ENCODE measurements at places on chromosomes 12 and 14.

- DNase-seq = no peak
Observed at GRCh38 chr12:129138776-129139175, 285.5 kb downstream of the GLT1D1 start.

DNA sequence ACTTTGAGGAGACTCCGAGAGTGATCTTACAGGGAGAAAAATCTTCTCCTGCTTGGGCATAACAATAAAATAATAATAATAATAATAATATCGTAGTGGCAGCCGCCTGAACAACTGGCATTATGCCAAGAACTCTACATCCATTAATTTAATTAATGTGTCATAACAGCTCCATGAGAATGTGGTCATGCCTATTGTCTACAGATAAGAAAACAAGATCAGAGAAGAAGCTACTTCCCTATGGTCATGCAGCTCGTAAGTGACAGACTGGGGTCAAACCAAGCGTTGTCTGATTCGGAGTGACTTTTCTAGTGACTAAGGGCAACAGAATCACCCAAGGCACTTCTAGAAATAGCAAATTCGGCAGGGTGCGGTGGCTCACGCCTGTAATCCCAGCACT lies 11.7 kb downstream of the PROX2 start:
- no peak for DNase-seq

DNA sequence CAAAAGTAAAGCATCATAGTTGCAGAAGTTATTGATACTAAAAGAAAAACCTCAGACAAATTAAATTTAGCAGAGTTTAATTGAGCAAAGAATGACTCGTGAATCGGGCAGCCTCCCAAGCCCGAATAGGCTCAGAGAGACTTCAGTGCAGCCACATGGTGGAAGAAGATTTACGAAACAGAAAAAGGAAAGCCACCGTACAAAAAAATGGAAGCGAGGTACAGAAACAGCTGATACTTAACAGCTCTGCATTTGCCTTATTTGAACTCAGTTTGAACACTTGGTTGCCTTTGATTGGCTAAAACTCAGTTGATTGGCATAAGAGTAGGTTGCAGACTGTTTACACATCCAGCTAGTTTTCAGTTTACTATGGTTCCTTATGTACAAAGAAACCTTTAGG lies 12.9 kb downstream of the TTC9 start:
- no peak for DNase-seq

GRCh38 chr12:44774815-44775411 lies 101.2 kb downstream of the NELL2 start:
- peak; percentile 36 for DNase-seq

DNA sequence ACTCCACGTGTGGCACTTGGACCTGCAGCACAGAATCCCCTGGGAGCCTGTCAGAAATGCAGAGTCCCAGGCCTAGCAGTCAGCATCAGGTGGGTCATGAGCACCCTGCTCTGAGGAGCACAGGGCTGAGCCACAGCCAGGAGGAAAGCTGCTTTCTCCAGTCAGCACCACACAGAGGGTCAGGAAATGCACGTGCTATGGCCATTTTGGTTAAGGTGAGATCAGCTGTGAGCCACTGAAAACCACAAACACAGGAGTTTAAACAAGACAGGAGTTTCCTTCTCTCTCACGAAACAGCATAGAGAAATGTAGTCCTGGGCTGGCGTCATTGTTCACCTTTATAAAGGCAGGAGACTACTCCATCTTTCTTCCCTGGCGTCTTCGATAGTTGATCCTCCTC lies 204.5 kb upstream of the SFSWAP start:
- DNase-seq = no peak

DNA sequence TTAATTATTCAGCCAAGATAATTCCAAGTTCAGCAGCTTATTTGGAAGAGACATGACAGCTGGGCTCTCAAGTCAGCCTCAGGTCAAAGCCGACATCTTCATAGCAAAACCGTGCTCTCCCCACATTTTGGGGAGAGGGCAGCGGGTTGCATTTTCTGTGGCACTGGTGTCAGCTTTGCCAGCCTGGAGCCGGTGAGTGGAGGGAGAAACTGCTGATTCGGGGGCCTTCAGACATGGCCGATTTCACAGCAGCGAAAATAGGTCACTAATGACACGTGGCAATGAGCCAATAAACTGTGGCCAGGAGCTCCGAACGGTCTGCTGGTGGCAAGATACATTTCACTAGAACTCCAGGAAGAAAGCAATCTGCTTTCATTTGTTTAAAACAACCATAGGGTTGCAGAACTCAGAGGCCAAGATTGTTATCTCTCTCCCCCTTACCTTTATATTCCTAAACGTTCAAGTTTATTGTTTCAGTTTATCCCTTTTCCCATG lies 173.2 kb downstream of the CAND1 start:
- DNase-seq = no peak

DNA sequence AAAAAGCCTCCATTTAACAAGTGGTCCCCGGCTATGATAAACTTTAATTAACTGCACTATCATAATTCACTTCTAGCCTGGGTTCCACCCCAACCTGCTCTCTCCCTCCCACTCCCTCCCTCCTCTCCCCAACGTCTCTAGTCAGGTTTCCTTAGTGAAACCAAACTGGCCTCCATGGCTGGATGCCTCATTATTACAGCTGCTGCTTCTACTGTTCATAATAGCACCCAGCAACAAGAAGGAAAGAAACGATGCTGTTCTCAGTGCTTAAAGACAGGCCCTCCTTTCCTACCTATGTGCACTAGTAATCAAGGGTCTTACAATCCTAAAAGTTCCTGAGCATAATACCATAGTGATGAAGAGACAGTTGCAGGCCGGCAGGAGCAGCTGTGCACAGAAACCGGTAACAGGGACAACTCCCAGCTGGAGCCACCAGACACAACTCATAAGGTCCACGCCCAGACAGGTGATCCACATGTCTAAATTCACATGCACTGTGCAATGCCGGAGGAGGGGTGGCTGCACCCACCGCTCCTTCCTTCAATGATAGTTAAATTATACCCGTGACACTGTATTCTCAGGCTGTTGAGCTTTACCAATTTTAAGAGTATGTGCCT lies 6.2 kb downstream of the IRF2BPL start:
- DNase-seq = no peak

GRCh38 chr12:28865776-28866175 lies 283.3 kb upstream of the FAR2 start:
- no peak for DNase-seq

- no peak for DNase-seq
Observed at GRCh38 chr14:63949696-63950095, 96.9 kb downstream of the SYNE2 start.

GRCh38 chr12:64903479-64904152 lies 79.2 kb downstream of the TBC1D30 start:
- DNase-seq = no peak

- DNase-seq = no peak
Observed at GRCh38 chr14:105012171-105012985, 8.5 kb downstream of the CDCA4 start.

DNA sequence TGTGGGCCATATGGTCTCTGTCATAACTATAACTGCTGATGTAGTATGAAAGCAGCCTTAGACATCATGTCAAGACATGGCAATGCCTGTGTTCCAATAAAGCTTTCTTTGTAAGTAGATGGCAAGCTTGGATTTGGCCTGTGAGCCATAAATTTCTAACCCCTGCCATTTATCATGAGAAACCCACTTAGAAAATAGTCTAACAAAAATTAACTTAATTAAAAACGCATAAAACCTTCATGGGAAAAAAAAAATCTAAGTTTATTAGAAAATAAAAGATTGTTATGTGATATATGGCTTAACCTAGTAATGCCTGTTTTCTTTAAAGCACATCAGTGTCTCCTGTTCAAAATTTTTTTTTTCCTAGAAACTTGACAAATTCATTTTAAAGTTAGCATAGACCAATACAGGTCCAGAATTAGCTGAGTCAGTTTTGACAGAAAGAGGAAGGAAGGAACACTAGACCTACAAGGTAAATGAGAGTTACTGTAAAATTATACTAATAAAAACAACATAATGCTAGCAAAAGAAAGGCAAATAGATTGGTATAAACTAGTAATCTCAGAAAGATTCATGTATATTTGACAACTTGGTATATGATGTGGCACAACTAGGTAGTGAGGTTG lies 68.2 kb downstream of the USP15 start:
- no peak for DNase-seq

GRCh38 chr14:74049876-74050495 lies 30.8 kb downstream of the BBOF1 start:
- no peak for DNase-seq

DNA sequence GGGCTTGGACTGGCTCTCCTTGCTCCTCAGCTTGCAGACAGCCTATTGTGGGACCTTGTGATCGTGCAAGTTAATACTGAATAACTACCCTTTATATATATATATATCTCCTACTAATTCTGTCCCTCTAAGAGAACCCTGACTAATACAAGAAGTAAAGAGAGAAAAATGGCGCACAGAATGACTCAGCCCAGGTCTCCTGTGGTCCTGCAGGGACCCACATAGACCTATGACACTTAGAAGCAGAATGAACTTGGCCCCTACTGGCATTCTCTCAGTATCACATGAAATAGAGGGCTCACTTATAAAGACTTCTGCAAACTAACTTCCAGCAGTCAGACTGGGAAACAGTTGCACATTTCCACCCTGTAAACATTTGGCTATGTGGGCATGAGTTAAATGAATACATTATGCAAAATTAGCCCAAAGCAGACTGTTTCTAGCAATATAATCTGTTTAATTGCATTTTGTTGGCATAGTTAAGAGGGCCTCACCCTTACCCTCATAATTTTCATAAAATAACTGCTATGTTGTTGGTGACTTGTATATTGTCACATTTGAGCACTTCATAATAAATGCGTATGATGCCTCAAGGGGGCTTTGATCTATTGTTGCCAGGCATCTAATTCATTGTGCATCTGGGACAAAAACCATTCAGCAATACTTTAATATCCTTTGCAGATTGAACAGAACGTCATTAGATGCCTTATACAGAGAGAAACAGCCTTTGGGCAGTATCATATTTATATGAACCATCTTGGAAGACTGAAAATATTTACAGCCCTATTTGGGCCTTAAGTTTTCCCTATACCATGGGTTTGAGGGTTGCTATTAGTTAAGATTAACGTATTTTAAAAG lies 349.7 kb upstream of the DIO2 start:
- no peak for DNase-seq

DNA sequence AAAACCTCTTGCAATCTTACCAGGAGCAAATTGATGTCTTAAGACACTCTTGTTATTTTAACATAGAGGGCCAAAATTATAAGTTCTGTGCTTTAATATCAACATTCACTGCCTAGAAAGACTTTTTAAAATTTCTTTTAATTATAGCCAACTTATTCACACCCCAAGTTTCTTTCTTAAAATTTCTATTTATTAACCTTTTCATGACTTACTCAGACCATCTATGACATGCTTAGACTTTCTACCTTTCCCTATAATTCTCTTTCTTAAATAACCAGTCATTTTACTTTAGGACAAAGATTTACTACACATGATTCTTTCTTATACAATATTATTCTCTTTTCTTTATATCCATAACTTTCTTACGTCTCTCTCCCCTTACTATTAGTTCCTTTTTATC lies 220.4 kb downstream of the NUBPL start:
- no peak for DNase-seq

- no peak for DNase-seq
Observed at GRCh38 chr14:96567289-96567899, 65.2 kb downstream of the PAPOLA start.

GRCh38 chr12:3453990-3454680 lies 36.9 kb upstream of the PRMT8 start:
- DNase-seq = no peak

DNA sequence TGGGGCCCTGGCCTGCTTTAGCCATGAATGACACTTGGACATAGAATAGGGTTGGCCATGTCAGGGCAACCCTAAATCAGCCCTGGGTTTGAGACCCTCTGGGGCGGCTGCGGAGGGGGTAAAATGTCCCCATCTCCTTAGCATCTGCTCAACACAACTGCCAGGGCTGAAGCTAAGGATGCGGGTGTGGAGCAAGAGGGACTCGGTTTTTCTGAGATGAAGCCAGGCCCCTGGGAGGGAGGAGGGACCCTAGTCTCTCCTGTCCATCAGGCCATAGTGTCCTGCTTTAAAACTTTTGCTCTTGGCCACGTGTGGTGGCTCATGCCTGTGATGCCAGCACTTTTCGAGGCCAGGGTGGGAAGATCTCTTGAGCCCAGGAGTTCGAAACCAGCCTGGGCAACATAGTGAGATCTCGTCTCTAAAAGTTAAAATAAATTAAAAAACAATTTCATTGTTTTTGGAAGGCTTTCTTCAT lies 778 bp upstream of the C1R start:
- DNase-seq = no peak

DNA sequence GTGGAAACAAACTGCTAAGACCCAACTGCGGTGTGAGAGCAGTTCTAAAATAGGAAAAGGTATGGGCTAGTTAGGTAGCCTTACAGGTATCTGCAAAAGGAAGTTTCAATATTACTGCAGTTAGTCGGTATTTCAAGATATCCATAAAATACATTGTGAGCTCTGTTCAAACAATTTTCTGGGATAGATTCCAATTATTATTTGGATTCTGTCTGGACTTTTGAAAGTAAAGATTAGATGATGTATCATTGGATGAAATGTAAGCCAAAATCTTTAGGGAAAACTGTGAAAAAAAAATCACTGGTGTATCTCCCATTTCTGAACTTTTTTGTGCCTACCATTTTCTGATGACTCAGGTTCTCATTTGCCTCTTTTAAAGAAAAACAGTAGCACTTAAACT lies 621.6 kb downstream of the CCER1 start:
- DNase-seq = no peak

DNA sequence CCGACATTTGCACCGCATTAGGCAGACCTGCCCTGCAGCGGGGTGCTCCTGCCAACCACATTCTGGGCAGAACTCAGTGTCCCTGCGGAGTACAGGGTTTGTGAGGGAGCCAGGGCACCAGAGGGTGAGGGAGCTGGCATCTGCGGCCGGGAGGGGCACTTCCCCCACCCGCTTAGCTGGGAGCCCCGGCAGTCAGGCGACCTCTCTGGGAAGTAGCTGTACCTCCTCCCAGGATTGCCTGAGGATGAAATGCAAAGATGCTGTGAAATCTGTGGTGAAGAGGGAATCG lies 58.6 kb downstream of the ANKRD9 start:
- no peak for DNase-seq

DNA sequence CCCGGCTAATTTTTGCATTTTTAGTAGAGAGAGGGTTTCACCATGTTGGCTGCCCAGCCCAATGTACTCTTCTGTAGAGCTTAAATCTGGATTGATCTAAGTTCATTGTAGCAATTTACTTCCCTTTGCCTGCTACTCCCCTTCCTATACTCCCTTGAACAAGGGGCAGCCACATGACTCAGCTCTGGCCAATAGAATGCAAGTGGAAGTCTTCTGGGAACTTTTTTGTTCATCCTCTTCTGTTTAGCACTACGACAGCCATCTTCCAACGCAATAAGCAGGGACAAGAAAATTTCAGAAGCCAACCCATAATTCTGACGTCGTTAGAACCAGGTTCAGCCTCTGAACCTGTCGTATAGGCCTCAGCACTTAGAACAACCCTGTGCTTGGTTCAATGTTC lies 6.4 kb upstream of the RAD52 start:
- DNase-seq = no peak
